ENCODE measurements at places on chromosomes 16 and 17.

- no peak for DNase-seq
Measured at GRCh38 chr16:88264641-88265285, 118.0 kb upstream of the ZNF469 start.

GRCh38 chr16:57574646-57575467 lies 32.4 kb downstream of the ADGRG5 start:
- DNase-seq: no peak

- DNase-seq: no peak
Measured at GRCh38 chr17:19728084-19728495, 11.7 kb upstream of the SLC47A2 start.

DNA sequence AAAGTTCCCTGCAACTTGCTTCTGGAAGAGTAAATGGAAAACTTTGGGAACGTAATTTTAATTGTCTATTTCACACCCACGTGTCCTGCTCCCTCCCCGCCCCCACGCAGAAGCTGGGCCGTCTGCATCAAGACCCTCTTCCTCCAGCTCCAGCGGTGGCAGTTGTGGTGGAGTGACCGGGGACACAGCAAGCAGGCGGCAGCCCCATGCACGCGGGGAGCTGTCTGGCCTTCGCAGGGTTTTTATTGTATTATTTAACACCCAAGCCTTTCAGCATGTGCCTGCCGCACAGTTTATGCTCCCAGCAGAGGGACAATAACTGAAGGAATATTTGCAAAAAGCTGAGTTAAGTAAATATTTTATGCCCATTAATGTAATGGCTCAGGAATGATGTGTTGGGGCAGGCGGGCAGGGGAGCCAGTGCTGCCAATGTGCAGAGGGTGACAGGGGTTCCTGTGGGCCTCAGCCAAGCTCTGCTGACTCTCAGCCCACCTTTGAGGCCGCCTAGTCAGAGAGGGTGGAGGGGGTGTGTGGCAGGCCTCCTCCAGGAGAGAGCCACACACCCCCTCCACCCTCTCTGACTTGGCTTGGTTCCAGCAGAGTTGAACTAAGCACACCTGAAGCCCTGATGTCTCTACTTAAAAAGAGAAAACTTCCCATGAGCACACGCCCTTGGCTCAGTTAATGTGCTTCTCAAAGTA lies 32.4 kb upstream of the ENPP7 start:
- no peak for DNase-seq

DNA sequence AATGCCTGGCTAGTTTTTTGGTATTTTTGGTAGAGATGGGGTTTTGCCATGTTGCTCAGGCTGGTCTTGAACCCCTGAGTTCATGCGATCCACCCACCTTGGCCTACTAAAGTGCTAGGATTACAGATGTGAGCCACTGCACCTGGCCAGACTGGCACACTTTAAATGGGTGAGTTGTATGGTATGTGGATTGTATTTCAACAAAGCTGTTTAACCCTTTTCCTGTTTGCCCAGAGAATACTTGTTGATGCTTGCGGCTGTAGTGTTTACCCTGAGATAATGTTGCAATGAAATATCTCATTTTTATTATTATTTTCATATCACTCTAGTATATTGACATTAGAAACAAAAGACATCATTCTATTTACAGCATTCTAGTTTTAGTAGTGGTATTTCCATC lies 17.1 kb upstream of the TMEM94 start:
- DNase-seq: no peak

DNA sequence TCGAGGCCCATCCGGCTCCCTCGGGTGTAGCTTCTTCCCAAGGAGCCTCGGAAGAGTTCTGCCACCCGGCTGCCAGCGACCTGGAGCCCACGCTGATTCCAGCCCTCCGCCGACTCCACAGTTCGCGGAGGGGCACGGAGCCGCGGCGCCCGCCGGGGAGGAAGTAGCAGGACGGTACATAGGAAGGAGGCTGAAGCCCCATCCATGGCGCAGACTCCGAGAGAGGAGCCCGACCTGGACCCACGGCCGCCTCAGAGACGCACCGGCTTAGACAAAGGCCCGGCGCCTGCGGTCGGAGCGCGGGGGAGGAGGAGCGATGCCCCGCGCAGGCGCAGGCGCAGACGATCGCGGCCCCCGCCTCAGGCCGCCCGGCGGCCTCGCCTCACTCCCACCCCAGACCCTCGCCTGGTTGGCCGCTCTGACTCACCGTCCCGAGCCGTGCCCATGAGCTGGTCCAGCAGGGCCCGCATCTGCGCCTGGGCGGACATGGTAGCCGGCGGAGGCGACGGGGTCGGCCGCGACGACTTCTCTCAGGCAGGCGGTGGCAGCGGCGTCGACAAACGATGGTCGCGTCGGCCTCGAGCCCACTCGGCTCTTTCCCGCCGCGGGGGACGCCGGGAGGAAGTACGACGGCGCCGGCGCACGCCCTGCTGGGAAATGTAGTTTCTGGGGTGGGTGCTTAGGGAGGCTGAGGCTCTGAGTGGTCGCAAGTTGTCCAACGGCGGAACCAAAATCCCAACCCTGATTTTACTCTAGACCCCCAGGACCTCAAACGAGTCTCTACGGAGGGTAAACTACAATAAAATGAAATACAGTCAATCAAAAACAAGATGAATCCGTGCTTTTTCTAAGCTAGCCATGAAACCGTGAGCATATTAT lies at the start of gene LUC7L:
Gene LUC7L, minus strand, starts transcription at position 598 of the 879 bp plus-strand sequence. Its CDS starts 110 bp downstream, at position 488.
- peak; percentile 77 for DNase-seq

DNA sequence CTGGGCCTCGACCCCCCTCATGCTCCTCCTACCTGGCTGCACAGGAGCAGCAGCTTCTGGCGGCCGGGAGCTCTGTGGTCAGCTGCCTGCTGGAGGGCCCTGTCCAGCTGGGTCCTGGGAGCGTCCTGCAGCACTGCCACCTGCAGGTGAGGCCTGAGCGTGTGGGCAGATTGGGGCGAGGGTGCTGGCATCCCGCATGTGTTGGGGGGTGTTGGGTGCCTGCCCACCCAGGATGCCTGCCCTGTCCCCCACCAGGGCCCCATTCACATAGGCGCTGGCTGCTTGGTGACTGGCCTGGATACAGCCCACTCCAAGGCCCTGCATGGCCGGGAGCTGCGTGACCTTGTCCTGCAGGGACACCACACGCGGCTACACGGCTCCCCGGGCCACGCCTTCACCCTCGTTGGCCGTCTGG lies 16.5 kb downstream of the FCSK start:
- no peak for DNase-seq

DNA sequence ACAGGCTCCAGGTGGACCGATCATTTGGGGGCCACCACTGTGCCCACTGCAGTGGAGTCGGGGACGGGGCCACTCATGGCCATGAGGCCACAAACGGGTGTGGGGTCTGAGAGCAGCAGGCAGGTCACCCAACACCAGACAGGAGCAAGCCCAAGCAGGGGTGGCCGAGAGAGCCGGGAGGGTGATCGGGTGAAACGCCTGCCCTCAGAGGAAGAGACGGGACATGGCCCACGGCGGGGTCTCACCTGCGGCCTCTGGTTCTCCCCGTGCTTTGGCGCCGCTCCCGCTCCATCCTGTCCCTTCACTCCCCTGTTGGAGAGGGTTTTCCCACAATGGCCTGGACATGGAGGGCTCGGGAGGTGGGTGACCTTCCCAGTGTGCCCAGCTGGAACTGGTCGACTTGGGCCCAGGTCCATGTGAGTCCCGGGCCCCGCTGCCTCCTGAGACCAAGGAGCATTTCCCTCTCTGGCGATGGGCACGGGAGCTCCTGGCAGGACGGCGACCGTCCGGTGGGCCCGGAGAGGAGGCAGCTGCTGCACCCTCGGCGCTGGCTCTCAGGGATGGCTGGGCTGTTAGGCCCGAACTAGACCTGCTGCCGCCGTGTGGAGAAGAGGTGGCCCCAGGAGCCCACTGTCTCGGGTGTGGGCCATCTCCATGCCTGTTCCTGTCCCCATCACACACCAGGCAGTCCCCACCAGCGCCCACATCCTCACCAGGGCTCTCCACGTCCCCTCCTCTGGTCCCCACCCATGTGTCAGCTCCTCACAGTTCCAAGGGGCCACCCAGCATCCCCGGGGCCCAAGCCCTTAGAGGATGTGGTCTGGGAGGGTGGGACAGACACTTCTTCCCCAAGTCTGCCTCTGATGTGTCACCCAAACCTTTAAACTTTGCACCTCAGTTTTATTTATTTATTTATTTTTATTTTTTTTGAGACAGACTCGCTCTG lies 13.4 kb upstream of the BAHCC1 start:
- DNase-seq: no peak

DNA sequence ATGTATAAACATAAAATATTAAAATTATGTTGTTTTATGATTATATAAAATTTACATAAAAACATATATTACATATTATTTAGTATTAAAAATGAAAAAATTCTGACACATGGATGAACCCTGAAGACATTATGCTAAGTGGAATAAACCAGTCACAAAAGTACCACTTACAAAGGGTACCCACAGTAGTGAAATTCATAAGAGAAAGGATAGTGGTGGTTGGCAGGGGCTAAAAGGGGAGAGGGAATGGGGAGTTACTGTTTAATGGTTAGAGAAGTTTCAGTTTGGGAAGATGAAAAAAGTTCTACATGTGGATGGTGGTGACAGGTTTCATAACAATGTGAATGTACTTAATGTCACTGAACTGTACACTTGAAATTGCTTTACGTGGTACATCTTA lies 41.4 kb downstream of the FBXL20 start:
- DNase-seq: no peak

GRCh38 chr16:88329726-88330700 lies 52.7 kb upstream of the ZNF469 start:
- no peak for DNase-seq

DNA sequence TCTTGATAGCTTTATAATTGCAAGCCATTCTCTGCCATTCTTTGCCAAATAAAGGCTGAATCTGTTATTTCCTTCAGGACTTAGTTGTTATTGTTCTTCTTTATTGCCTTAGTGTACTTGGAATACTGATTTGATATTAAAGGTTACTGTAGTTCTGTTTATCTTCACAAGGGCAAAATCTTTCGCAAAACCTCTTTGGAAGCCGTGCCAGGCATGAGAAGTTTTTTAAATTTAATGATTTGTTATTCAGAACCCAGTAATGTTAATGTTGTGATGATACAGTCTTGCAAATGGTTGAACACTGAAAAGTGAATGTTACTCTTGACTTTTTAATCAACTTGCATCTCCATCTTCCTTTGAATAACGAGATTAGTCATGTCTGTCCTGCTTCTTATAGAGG lies 1225.2 kb upstream of the GOT2 start:
- no peak for DNase-seq

DNA sequence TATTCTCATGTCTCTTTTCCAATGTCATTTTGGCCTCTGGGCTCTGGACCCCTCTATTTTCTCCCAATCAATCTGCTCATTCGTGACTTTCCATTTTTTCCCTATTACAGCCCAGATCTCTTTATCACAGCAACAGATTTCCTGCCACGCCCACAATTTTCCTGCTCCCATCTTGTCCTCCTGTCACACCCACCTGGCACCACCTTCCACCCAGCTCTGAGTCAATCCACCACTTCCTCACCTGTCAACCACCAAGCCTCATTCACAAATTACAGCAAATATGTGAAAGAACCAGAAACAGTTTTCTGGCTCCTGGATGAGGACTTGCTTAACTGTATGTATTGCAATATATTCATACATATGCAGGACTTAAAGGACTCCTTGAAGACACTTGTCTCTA lies 311.3 kb downstream of the GRIN2A start:
- no peak for DNase-seq

GRCh38 chr17:12078791-12079190 lies 58.1 kb downstream of the MAP2K4 start:
- no peak for DNase-seq

- DNase-seq: no peak
Measured at GRCh38 chr16:26667307-26667706, 399.4 kb upstream of the C16orf82 start.

DNA sequence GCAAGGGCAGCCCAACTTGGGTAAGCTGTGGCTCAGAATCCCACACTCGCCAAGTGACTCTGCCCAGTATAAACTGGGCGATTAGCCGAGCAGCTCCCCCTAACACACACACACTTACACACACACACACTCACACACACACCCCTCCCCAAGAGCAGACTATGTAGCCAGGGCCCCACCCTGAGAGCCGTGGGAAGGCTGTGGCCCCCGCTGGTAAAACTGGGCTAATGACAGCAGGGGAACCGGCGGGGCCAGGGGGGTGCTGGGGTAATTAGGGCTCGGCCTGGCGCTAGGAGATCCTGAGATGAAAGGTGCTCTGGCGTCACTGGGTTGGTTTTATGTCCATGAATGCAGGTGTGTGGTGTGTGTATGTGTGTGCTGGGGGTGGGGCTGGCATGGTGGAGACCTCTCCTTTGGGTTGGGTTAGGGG lies 1.1 kb upstream of the THRA start:
- no peak for DNase-seq

DNA sequence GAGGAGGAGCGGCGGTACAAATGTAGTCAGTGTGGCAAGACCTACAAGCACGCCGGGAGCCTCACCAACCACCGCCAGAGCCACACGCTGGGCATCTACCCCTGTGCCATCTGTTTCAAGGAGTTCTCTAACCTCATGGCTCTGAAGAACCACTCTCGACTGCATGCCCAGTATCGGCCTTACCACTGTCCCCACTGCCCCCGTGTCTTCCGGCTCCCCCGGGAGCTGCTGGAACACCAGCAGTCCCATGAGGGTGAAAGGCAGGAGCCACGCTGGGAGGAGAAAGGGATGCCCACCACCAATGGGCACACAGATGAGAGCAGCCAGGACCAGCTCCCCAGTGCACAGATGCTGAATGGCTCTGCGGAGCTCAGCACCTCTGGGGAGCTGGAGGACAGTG lies 2.8 kb downstream of the ZNF646 start:
- DNase-seq: no peak

DNA sequence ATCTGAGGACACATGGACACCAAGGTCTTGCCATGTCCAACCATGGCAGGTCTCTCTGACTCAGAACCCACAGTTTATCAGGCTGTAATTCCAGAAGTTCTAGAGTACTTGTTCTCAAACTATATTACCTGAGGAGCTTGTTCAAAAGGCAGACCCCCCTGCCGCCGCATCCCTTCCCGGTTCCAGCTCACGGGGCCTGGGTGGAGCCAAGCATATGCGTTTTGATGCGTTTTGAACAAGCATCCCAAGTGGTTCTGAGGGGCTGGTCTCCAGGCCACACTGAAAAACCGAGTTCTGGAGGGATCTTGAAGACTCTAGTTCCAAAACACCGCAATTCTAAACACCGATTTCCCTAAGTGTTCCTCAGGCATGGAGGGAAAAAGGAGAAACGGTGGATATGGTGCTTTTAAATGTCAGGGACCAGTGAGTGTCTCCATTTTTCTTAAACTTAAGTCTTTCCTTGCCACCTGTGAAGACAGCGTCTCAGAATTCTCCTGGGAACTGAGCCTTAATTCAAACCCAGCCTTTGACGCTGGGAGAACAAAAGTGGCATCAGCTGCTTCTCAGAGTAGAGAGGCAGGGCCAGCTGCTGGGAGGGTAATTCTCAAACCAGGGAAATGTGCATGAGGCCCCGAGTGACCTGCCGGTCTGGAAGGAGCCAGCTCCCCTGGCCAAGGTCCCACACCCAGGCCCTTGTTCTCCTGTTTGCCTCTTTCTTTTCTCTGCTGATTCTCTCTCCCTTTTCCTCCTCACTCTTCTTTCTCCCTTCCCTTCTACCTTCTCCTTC lies 84.4 kb upstream of the PLCG2 start:
- no peak for DNase-seq
